ENCODE measurements at places on chromosomes 3 and 15.
A peak's percentile ranks its signal among the peaks of the same experiment; 100 is the strongest.

DNA sequence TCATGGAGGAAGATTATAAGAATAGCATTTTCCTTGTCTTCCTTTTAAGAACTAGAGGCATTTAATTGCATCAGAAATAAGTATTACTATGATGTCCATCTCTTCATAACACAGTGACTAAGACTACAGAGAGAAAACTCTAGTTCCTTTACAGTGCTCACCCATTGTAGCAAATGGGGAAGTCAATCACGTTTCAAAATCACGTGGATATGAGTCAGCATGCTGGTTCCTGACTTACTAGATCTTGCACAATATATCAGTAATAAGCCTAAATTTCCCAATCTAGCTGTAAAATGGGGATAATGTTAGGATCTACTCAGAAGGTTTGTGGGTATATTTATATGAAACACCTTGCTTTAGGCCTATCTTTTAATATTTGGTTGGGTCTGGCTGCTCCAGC is 254.8 kb upstream of the EOMES start:
- DNase-seq = no peak

GRCh38 chr3:186035277-186035676 is 73.6 kb downstream of the ETV5 start:
- peak; percentile 80 for DNase-seq

DNA sequence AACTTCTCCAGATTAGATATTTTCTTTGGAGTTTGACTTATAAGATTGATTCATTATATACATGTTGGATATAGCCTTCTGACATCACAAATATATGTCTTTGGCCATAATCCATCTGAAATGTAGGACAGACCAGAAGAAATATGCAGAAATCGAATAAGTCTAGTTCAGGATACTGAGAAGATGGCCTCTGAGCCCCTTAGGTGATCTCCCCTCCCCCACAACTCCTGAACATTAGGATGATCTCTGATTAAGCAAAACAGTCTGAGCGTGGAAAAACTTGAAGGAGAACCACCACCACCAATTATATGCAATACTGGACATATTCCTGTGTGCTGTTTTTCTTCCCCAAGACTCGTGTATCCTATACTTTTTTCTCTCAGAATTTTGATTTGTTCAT is 3.2 kb downstream of the SETD5 start:
- DNase-seq = no peak

DNA sequence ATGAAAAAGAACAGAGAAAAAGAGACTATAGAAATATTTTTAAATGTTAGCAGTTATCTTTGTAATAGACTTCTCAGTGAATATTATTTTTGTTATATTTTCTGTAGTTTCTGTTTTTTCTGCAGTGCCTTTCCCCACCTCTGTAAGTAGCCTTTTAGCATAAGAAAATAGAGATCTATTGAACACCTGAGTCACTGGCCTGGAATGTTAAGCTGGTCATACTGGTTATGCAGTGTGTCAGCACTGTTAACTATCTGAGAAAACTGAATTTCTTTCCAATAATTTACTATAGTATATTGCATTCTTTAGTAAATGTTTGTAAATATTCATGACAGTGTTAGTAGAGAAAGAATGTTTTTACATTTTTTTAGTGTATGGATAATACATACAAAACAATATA is 79.8 kb downstream of the NECTIN3 start:
- peak; percentile 47 for DNase-seq

GRCh38 chr3:62665627-62666437 is 209.4 kb downstream of the CADPS start:
- DNase-seq = peak; percentile 4

- no peak for DNase-seq
These were observed 2.1 kb downstream of the ECT2 start for GRCh38 chr3:172752651-172753050.

- peak; percentile 77 for DNase-seq
These were observed 80.9 kb downstream of the MLH1 start for GRCh38 chr3:37074178-37074577.

GRCh38 chr15:45143946-45144345 is 14.2 kb downstream of the DUOX1 start:
- DNase-seq = no peak

- DNase-seq = no peak
These were observed 386.1 kb downstream of the PTPRG start for GRCh38 chr3:61947456-61947855.

DNA sequence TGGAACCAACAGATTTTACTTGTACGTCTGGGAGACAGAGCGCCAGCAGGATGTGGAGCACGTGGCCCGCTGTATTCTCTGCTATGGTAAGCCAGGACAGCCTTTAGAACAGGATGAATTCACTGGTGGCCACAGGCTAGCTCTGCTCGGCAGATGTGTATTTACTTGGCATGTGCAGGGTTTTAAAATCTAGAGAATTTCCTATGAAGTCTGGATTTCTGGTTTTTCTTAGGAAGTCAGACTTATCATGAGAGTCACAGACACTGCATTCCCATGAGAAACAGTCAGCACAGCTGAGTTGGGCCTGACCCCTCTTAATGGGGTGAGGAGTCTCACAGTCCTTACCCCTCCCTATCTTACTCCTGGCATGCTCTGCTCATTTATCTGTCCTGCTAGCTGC is 84.6 kb upstream of the COL6A5 start:
- no peak for DNase-seq

- DNase-seq = no peak
These were observed 26.9 kb upstream of the AVEN start for GRCh38 chr15:34065941-34066340.

- DNase-seq = no peak
These were observed 180.6 kb downstream of the CHL1 start for GRCh38 chr3:377158-377561.

GRCh38 chr15:26667222-26667988 is 105.5 kb downstream of the GABRB3 start:
- no peak for DNase-seq

DNA sequence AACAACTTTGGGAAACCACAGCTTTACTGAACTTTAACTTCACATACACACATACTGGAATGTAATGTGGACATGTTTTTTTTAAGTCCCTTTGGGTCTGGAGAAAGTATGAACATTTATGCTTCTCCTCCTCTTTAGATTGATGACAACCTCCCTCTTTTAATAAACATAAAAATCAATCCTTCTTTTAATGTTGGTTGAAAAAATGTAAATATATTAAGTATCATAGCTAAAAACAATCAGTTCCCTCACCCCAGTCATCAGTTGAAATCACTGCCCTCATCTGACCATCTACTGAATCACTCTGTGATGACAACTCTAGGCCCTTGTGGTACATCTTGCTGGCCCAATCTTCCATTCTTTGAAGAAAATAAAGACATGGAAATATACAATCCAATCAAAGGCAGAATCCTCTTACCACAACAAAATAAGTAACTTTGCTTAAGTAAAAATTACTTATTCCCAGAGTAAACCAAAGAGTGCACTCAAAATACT is 6.4 kb downstream of the AAGAB start:
- no peak for DNase-seq

DNA sequence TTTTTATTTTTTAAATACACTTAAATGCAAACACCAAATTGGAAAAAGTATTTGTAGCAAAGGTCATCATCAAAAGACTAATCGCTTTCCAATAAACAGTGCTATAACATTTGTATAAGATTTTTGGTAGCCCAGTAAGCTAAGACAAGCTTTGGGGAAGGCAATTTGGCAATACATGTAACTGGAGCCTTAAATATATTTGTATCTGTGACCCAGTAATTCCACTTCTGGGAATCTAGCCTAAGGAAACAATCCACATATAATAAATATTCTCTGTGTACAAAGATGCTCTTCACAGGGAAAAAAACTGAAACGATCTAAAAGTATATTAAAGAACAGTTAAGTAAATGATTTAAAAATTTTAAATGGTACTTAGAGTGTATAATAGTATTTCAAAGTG is 65.5 kb upstream of the TJP1 start:
- no peak for DNase-seq

GRCh38 chr3:82353306-82354171 is 592.1 kb upstream of the GBE1 start:
- no peak for DNase-seq

DNA sequence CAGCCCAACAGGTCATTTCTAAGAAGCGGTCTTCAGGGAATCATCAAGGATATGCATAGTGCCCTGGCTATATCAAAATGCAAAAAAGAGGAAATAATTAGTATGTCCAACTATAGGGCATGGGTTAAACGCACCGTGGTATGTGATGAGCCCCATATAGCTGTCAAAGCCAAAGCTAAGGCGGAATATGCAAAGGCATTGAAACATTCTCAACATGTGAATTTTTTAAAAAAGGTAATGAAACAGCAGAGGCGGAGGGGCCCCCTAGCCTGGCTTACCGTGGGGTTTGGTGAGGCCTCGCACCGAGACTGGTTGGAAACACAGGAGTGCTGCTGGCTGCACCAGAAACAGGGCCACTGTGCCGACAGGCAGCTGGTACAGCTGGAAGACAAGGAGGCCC is 23.2 kb downstream of the PLXND1 start:
- DNase-seq = no peak

DNA sequence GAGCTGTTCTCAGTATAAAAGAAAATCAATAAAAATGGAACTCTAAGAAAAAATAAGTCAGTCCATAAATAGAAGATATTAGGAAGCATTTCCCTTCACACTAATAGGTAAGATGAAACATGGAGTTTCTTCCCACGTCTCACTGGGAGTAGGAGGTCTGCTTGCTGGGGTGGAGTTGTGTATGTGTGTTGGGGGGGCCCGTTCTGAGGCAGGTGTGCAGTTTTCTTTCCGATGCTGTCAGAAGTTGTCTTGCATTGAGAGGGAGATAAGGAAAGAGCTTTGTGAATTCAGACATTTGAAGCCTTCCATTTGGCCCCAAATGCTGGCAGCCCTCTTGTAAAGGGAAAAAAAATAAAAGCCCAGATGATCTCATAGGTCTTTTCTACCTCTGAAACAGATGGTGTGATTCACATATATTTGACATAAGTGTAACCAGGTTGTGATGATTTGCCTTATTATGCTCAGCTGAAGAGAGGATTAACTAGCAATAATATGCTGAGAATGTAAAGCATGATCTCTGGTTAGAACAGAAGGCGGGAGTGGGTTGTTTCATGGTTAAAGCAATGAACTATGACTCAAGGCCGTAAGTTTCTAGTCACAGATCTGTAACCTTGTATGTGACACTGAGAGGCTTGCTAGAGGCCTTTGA is 8.8 kb downstream of the RASGRP1 start:
- no peak for DNase-seq

DNA sequence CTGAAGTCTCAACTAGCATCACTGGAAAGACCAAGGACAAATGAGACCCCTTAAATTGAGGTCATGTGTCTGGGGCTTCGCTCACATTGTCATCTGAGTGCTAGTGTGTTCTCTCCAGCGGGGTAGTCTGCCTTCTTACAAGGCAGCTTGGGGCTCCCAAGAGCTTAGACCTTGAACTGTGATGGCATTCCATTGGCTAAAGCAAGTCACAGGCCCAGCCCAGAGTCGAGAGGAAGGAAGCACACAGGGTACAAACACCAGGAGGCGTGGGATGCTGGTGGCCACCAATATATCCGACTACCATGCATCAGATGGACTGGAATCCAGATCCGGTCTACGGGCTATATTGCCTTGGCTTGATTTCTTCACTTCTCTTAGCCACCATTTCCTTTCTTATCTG is 31.5 kb upstream of the DYNC1LI1 start:
- DNase-seq = no peak

- DNase-seq = peak; percentile 90
These were observed 7.7 kb downstream of the SNX4 start for GRCh38 chr3:125512135-125512920.

GRCh38 chr3:129913618-129914017 is 20.1 kb upstream of the TMCC1 start:
- no peak for DNase-seq

DNA sequence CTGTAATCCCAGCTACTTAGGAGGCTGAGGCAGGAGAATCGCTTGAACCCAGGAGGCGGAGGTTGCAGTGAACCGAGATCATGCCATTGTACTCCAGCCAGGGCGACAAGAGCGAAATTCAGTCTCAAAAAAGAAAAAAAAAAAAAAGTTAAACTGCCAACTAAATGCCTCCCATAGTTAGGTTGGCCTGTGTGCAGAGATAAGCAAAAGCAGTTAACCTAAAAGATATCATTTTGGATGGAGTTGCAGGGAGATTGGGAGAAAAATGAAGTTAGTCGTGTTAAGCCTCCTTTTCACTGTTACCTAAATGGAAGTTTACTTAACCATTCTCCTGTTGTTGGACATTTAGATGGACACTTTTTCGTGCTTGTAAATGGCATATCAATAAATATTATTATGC is 11.4 kb upstream of the FETUB start:
- no peak for DNase-seq

- no peak for DNase-seq
These were observed 1250.9 kb downstream of the ROBO1 start for GRCh38 chr3:78516937-78517336.

- DNase-seq = no peak
These were observed 4.0 kb downstream of the SOX2 start for GRCh38 chr3:181715571-181716340.

GRCh38 chr15:84862214-84862975 is 22.1 kb upstream of the SLC28A1 start:
- DNase-seq = no peak

GRCh38 chr3:171349392-171349791 is 110.8 kb downstream of the TNIK start:
- peak; percentile 18 for DNase-seq

- no peak for DNase-seq
These were observed 226.0 kb downstream of the SNRPN start for GRCh38 chr15:25180606-25181292.

GRCh38 chr15:89746386-89746780 is 4.7 kb downstream of the MESP1 start:
- no peak for DNase-seq

- DNase-seq = peak; percentile 16
These were observed 103.2 kb downstream of the PPP2R3A start for GRCh38 chr3:136068708-136069107.

DNA sequence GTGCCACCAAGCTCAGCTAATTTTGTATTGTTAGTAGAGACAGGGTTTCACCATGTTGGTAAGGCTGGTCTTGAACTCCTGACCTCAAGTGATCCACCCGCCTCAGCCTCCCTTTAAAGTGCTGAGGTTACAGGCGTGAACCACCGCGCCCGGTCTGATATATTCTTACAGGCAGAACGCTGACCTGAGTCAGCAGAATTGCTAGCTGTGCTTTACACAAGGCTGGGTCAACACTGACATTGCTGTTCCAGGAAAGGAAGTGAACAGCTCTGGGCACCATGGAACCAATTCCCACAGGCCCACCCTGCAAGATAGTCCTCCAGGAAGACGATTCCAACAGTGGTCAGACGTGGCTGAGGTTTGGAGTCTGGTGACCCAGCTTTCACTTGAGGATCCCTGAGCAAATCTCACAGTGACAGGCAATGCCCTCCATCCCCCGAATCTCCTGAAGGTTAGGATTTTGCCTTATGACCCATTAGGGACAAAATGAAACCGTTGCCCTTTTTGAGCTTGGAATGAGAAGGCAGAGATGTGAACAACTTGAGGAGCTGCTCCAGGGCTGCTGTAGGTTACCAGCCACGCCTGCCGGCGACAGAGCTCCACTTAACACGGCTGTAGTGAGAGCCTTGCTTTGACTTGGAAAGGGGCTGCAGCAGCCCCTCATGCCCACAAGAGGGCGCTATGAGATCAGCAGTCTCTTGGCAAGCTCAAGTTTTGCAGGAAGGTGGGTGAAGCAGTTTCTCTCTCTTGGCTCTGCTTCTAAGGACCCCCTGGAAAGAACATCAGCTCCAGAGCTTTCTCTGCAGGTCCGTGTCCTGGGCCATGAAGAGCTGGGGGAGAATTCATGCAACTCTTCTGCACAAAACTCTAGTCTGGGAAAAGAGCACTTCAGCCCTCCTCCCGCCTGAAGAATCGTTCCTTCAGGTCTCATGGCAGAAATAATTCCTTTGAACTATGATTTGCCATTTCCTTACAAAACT is 74.1 kb downstream of the SENP2 start:
- DNase-seq = peak; percentile 59
